D721Med (cell line): ENCODE measurements at places on chromosomes 3 and 15.

- no peak for DNase-seq
These were observed 851.9 kb upstream of the ALCAM start for GRCh38 chr3:104514776-104515175.

- no peak for DNase-seq
These were observed 1166.1 kb upstream of the GBE1 start for GRCh38 chr3:82927309-82928253.

DNA sequence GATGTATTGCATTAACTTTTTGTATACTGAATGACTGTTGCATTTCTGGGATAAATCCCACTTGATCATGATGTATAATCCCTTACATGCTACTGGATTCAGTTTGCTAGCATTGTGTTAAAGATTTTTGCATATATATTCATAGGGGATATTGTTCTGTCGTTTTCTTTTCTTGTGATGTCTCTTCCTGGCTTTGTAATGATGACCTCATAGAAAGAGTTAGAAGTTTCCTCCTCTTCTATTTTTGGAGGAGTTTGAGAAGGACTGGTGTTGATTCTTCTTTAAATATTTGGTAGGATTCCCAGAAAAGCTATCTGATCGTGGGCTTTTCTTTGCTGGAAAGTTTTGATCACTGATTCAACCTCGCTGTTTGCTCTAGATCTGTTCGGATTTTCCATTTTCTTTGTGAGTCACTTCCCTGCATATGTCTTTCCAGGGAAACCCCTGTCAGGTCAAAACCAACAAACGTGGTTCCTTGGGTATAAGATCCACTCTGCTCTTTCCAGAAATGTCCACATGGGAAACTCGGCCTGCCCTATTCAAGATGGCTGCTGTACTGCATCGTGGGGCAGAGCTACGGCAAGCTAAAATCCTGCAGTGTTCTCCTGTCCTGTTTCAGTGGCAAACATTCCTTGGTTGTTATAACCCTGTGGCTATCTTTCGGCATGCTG lies 120.4 kb downstream of the GABRG3 start:
- no peak for DNase-seq

GRCh38 chr15:83200589-83200988 lies 7.0 kb downstream of the HDGFL3 start:
- no peak for DNase-seq

DNA sequence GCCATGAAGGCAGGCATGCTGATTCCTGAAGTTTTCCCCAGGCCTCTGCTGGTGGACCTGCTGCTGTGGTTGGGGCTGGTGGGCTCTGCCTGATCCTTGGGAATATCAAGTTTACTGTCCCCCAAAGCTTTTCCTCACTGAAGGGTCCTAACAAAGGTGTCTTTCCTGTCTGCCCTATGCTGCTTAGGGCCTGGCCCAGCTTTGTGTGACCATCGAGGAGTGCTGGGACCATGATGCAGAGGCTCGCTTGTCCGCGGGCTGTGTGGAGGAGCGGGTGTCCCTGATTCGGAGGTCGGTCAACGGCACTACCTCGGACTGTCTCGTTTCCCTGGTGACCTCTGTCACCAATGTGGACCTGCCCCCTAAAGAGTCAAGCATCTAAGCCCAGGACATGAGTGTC lies 13.2 kb upstream of the EXOG start:
- no peak for DNase-seq

DNA sequence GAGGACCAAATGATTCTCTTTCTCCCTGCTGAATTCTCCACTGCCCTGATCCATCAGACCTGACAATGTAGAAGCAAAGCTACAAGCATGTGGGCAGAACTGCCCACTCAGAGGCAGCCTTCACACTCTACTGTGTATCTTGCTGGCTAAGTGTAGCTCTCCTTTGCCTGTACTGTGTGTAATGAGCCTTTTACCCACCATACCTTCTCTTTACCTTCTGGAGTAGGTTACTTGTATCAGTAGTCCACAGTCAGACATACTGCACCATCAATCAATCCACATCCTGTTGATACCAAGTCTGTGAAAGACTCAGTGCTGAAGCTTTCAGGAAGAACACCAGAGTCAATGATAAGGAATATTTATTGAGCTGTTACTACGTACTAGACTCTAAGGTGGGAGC lies 440.7 kb upstream of the ARHGEF26 start:
- no peak for DNase-seq

DNA sequence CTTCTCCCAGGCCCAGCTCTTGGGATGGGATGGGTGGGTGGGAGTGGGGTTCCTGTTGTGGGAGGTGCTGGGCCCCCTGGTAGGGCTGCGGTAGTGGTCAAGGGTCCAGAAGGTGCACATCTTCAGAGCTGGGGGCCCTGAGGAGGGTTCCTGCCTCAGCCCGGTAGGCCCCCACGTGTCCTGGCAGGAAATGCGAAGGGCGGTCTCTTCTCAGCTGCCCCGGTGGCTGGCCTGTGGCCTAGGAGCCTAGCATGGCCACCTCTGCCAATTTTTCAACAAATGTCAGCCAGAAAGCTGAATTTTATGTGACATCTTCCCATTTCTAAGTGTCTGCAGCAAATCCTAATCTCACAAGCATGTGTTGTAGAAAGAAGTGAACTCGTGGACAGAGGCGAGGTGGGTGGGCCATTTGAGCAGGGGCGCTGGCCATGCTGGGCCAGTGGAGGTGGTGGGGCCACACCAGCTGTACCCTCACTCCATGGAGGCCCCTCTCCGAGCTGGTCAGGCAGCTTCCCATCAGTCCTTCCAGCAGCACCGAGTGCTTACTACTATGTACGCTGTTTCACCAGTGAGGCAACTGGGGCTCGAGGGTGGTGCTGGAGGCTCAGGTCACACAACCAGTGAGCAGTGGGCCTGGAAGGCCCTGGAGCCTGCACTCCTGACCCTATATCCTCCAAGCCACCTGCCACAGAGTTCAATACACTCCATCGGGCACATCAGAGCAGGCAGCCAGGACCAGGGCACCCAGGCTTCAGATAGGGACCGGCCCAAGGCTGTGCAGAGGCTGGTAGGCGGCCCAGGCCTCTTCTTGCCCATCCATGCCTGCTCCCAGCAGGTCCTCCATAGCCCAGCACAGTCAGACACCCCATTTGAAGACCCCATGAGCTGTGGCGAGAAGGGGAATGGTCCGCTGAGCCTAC lies 23.2 kb downstream of the FBLN2 start:
- DNase-seq: no peak

GRCh38 chr3:15380980-15381890 lies 46.1 kb downstream of the METTL6 start:
- no peak for DNase-seq

DNA sequence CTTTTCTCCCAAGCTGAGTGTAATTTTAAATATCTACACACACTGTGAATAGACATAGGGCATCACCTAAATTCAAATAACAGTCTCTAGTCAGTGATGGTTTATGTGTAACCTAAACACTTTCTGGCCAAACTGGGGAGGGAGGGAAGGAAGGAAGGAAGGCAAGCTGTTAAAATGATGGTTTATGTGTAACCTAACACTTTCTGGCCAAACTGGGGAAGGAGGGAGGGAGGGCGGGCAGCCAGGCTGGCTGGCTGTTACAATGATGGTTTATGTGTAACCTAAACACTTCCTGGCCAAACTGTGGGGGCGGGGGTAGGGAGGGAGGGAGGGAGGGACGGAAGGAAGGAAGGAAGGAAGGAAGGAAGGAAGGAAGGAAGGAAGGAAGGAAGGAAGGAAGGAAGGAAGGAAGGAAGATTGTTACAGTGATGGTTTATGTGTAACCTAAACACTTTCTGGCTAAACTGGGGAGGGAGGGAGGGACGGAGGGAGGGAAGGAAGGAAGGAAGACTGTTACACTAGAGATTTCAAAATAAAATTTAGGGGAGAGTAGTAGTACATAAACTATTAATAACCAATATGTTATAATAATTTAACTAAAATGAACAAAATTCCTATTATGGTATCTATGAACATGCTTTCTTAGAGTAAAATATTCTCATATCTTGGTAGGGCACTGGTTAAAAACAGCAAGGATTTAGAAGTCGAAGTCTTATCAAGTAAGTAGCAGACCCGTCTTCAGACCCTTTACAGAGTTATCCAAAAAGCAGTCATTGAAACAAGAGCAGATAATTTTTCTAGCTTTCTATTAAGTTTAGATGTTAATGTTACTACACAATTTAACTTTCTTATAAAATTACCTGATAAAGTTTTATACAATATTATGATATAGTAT lies 148.1 kb downstream of the LMLN start:
- no peak for DNase-seq

- DNase-seq: no peak
These were observed 49.5 kb downstream of the MCF2L2 start for GRCh38 chr3:183378951-183379350.

DNA sequence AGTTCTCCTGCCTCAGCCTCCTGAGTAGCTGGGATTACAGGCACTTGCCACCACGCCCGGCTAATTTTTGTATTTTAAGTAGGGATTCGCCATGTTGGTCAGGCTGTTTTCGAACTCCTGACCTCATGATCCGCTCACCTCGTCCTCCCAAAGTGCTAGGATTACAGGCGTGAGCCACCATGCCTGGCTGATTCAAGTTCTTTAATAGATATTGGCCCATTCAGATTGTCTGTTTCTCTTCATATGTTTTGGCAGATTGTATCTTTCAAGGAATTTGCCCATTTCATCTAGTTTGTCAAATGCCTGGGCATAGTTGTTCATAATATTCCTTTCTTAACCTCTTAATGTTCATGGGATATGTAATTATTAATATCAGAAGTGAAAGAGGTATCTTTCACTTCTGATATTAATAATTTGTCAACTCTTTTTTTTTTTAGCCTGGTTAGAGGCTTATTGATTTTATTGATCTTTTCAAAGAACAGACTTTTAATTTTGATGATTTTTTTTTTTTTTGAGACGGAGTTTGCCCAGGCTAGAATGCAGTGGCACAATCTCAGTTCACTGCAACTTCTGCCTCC lies 40.2 kb upstream of the ZFAND6 start:
- DNase-seq: no peak

DNA sequence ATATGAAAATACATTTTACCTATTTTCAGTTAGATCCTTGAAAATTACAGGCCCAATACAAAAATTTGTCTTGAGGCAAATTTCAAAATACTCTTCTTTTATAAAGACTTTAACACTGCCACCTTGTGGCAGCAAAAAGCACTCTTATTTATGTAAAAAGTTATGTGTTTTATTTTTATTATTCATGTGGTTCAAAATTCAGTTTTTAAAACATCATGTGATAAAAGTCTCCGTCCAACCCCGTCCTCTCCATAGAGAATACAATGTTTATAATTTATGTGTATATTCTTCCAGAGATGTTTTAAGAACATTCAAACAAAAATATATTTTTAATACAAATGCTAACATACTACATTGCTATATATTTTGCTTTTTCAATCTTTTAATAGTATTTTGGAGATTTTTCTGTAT lies 36.9 kb upstream of the TRIM59 start:
- no peak for DNase-seq

DNA sequence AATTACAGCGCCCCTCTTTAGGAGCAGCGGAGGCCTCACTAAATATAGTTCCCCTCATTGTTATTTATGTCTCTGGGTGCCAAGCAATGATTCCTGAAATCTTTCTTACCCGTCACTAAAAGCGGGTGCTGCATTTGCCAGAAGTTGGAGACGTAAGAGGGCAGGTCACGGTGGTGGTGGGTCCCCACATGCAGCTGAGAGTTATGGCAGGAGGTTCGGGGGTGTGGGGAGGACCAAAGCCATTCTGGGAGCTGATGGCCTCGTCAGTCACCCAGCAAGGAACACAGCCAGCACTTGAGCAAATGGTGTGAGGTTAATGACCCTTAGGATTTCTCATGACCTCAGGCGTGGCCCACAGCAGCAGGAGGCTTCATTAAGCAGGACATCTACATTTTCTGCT lies 129.2 kb downstream of the RAB11A start:
- no peak for DNase-seq

GRCh38 chr15:25366058-25366457 lies 72.8 kb downstream of the UBE3A start:
- no peak for DNase-seq

GRCh38 chr3:106336619-106337018 lies 467.8 kb upstream of the CBLB start:
- DNase-seq: no peak

DNA sequence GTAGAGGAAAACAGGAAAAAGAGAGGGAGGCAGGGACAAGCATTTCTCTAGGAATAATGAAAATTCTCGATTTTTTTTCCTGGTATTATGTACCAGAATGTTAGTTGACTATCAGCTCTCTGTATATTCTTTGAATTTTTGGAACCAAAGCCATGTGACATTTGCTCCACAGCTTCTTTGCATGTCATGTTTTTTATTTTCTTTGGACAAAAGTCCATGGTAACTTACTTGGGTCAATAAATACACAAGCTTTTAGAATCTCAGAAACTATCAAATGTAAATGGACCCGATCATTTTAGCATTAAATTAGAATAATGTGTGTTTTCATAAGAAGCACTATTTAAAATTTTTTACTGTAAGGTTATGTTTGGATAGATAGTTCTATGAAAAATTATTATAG lies 320.5 kb downstream of the ZIC1 start:
- no peak for DNase-seq

- no peak for DNase-seq
These were observed 155.8 kb downstream of the NR1D2 start for GRCh38 chr3:24100696-24101402.

GRCh38 chr3:159257954-159258353 lies 456.1 kb downstream of the MFSD1 start:
- DNase-seq: no peak

DNA sequence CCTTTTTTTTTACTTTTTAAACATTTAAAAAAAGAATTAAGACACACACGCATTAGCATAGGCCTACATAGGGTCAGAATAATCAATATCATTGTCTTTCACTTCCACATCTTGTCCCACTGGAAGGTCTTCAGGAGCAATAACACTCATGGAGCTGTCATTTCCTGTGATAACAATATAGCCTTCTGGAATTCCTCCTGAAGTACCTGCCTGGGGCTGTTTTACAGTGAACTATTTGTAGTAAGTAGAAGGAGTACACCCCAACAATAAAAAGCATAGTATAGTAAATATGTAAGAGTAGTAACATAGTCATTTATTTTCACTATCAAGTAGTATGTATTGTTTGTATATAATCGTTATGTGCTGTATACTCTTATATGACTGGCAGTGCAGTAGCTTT lies 19.5 kb upstream of the CLDN18 start:
- no peak for DNase-seq

DNA sequence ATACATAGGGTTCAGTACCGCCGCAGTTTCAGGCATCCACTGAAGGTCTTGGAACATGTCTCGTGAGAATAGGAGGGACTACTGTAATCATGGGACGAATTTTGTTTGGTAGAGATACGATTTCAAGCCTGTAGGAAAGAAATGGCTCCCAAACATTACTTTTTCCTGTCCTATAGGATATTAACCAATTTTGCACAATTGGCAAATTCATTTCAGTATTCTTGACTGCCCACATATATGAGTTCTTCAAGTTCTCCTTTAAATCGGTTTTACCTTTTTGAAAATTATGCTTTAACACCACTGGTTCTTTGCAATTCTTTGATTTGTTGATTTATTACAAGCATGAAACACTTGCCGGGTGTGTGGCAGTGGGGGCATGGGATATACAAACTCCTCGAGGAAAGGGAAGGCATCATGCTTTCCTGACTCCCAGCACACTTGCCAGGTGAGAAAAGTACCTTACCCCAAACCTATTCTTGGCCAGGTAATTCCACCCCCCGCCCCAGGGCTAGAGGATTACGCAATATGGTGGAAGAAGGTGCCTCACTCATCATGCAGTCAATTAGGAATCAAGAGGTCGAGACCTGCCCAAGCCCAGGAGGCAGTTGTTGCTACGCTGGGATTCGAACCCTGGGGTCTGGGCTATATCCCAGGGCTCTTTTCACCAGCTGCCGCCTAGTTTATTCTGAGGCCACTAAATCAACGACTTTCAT lies 584 bp upstream of the LARS2 start:
- no peak for DNase-seq
